ENCODE measurements at places on chromosomes 1 and 21. TPM values are rescaled to one million over a fixed set of nuclear protein-coding genes. Genes with fewer than 3 reads are reported as not detected.

The LAD1 gene
- polyA plus RNA-seq, result 36.1 TPM

The SLC5A3 gene
- polyA plus RNA-seq, result 44.5 TPM

The SCAF4 gene
- polyA plus RNA-seq, result 31.9 TPM

DNA sequence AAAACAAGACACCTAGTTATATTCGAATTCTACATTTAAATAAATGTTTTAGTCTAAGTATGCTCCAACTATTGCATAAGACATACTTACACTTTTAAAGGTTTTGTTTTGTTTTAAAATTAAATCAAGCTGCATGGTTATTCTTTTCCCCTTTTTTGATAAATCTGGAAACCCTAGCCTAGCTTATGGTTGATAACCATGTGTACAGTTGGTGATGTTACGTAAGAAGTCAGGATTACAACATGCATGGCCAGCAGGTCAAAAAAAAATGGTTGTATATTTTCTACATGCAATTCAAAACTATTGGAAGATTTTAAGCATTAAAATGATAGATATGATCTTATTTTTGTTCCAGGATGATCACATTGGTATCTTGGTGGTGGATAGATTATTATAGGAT lies 1600.6 kb downstream of the PLA2G4A start:
- DNase-seq, result no peak

DNA sequence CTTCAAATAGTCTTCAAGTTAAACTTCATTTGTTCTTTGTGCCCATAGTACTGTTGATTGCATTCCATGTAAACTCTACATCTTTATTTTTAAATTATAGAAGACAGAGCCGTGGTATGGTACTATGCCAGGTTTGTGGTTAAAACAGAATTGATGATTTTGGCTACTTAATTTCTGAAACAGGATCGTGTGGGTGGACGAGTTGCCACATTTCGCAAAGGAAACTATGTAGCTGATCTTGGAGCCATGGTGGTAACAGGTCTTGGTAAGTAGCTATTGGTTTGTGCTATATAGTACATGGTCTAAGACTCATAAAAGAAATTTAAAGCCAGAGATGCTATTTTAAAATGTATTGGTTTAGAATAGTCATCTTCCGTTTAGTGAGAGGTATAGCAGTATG lies 38.0 kb downstream of the KDM1A start:
- no peak for DNase-seq

GRCh38 chr1:211331011-211331709 lies 4.5 kb downstream of the TRAF5 start:
- DNase-seq, result no peak

DNA sequence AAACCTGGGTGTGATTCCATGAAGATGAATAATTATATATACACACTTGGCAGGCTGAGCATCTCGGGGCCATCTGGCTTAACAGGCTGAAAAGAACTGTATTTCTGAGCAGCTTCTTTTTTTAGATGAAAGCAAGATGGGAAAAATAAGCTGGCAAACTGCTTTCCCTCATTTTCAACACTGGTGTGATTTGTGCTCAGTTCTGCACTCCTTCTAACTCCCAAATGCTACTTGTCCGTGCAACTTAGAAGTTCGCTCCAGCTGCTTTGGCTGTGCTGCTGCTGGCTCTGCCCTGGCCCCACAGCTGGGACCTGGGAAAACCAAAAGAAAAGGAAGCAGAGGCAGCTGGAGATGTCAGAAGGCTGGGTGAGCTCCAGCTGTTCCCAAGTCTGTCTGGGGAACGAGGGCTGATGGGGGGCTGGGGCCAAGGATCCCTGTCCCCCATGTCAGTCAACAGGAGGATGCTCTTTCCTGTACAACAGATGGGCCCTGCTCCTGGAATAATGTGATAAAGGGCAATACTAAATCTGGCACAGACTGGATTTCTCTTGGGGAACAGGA lies 44.9 kb downstream of the PAFAH2 start:
- peak; percentile 56 for DNase-seq

DNA sequence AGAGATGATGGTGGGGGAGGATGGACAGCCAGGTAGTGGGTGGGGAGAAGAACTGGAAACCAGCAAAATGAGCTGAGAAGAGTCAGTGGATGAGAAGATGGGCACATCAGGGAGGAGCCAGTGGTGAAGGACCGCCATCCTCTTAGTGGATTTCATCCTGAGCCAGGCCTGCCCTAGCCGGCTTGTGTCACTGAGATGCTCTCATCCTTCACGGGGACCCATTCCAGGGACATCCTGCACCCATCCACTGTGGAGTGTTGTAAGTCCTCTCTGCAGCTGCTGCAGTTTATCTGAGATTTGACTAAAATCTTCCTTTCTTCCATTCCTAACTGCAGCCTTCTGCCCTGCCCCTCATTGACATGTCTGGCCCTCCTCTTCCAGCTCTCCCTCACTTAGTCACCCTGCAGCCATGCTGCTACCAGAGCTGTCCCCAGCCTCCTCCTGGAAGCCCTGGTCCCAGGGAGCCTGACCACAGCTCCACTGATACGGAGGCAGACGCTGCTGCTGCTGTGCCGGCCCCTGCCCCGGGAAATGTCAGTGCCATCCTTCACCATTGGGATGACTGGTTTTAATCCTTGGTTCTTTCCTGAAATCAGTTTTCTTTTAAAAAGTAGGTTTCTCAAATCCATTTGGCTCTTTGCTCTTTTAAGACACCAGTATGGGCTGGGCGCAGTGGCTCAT lies 33.2 kb downstream of the STUM start:
- no peak for DNase-seq

GRCh38 chr1:38031513-38031866 lies 15.1 kb downstream of the POU3F1 start:
- no peak for DNase-seq

DNA sequence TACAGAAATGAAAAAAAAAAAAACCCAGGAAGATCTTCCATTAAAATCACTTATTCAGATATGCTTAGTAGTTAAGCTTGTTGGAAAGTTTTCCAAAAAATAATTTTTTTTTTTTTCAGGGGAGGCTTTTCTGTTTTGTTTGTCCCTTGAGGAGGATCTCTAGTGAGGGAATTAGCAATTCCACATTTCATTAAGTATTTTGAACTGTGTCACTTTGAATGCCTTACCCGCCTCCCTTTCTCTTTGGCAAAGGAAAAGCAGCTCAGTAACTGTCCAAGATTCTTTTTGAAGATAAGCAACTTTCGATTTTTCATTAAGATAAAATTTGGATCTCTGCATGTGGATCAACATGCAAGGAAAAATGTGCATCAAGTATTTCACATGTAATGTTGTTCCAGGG lies 1.8 kb downstream of the NTNG1 start:
- no peak for DNase-seq

DNA sequence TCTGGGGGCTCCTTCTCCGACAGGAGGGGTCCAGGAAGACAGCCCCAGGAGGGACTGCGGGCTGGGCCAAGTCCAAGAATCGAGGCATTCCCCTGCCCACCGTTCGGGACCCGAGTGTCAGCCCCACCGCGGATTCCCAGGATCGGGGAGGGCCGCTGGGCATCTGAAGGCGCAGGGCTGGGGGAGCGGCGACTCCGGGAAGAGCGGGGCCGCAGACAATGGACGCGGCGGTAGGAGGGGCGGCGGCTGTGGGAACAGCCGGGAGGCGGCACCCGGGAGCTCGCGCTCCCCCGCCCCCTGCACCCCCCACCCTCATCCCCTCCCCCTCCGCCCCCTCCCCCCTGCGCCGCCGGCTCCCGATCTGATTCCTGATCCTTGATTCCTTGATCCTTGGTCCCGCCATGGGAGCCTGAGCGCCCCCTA lies at the start of gene VANGL2:
VANGL2 (plus strand) TSS at position 342 of the 423 bp plus-strand sequence. CDS start 15,274 bp downstream, outside the sequence.
- peak; percentile 79 for DNase-seq

GRCh38 chr1:98044766-98045165 lies 123.9 kb upstream of the DPYD start:
- DNase-seq, result no peak

DNA sequence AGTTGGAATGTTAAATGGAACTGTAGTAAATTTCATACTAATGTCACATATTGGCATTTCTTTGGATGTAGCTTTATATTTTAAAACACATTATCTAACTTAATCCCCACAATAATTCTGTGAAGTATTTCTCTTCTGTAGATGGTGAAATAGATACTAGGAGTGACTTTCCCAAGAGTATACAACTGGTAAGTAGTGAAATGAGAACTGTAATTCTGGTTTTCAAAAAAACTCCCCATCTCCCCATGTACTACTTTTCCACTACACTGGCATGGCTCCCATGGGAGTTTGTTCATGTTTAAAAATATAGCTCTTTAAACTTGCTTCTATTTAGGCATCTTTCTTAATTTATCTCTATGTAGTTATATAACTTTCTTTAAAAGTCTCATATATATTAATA lies 10.2 kb downstream of the CHML start:
- no peak for DNase-seq

DNA sequence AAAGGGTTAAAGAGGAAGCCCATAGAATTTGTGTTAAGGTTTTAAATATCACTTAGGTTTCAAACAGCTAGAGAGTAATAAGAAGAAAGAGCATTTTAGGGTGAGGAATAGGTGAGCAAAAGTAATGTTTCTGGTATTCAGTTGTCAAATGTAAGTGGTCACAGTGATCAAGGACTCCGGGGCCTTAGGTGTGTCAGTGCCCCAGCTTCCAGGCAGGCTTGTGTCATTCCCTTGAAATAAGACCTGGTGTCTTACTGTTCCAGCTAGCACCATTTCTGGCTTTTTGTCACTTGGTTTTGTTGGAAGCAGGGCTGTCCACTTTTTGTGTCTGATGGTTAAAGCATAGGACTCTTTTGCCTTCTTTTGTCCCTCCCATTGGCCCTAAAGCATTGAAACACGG lies 69.6 kb downstream of the DYRK1A start:
- DNase-seq, result no peak

DNA sequence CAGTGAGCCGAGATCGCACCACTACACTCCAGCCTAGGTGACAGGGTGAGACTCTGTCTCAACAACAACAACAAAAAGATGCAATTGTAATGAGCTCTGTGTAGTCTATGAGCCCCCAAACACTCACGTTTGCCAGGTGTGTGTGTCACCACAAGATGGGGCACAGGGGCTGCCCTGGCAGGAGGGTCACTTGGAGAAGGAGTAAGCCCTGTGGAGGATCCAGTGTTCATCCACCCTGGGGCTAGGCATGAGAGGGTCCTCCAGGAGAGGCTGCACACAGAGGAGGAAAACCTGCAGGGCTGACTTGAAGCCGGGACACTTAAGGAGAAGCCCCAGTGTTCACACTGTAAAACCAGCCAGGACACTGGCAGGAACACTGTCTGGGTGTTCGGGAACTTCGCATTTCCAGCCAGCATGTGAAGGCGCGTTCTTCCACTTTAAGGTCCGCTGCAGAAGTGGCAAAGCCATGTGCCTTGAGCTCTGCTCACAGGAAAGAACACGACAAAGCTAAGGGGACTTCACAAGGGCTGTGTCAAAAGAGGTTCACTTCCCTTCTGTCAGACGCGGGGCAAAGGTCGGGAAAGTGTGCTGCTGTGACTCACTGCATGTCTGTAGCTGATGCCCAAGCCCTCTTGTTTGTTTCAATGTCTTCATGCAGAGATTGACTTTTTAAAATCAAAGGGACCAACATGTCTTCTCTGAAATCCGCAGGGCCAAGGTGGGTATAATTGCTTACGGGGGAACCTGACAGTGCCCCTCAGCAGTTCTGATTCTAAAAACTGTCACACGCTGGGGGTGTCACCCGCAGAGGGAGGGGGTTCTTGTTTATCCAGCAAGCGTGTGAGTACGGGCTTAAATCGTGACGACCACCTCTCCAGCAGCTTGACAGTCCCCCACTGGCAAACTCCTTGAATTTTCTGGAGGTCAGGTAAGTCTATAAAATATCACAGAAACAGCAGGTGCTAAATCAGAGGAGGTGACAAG lies 102.8 kb downstream of the RIPK4 start:
- DNase-seq, result no peak

All from right renal cortex interstitium (tissue), 3 donors.